ELR (cell line): ENCODE measurements at places on chromosomes 5 and 9.

DNA sequence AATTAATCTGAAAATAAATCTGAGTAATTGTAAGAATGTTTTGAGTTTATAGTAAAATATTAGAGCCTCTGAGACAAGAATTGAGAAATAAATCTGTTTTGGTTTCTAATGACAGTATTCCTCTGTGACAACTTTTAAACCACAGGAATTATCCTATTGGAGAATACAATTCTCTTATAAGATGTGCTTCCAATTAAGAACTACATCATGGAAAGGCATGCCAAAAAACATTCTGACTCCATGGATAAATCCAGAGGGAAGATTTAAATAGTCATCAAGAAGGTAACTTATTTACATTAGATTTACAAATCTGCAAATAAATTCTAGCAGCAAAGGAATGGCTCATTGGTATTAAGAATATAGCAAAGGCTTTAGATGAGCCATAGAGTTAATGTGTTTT lies 178.3 kb upstream of the ACOT12 start:
- no peak for DNase-seq

- DNase-seq: no peak
These were observed 343.2 kb downstream of the DEPDC1B start for GRCh38 chr5:60356745-60357144.

- no peak for DNase-seq
These were observed 539.6 kb downstream of the CCDC171 start for GRCh38 chr9:16092142-16093091.

GRCh38 chr9:79583952-79584654 lies 12.3 kb downstream of the TLE4 start:
- no peak for DNase-seq

GRCh38 chr5:79170661-79171060 lies 59.1 kb downstream of the BHMT start:
- no peak for DNase-seq

GRCh38 chr9:70143394-70144130 lies 99.9 kb downstream of the MAMDC2 start:
- no peak for DNase-seq

DNA sequence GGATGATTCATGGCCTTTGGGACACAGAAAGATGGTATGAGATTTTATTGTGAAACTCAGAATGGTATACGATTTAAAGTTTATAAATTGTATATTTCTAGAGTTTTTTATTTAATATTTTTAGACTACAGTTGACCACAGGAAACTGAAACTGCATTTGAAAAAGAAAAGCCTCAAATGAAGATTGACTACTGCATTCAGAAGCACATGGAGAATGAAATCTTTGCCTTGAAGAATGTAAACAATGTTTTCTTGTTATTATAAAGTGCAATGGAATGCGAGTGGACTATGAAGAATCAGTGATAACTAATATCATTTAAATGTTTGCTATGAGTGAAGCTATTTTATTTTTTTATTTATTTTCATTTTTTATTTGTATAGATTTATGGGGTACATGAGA lies 169.1 kb upstream of the CDH18 start:
- DNase-seq: no peak

DNA sequence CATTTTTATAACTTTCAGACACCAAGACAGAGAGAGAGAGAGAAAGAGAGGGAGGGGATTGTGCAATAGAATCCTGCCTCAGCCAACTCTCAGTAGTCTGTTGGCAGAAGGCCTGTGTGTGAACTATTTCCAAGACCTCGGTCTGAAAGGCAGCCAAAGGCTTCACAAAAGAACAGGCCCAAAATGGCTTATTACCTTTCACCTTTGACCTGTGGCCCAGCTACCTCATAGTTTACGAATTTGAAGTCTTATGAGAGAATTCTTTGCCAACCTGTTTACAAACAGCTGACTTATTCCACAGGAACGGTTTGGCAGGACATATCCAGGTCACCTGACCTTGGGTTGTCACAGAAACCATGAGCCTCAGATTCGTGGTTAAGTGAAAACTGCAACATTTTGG lies 48.6 kb downstream of the NR2F1-AS1 start:
- DNase-seq: peak; percentile 51

DNA sequence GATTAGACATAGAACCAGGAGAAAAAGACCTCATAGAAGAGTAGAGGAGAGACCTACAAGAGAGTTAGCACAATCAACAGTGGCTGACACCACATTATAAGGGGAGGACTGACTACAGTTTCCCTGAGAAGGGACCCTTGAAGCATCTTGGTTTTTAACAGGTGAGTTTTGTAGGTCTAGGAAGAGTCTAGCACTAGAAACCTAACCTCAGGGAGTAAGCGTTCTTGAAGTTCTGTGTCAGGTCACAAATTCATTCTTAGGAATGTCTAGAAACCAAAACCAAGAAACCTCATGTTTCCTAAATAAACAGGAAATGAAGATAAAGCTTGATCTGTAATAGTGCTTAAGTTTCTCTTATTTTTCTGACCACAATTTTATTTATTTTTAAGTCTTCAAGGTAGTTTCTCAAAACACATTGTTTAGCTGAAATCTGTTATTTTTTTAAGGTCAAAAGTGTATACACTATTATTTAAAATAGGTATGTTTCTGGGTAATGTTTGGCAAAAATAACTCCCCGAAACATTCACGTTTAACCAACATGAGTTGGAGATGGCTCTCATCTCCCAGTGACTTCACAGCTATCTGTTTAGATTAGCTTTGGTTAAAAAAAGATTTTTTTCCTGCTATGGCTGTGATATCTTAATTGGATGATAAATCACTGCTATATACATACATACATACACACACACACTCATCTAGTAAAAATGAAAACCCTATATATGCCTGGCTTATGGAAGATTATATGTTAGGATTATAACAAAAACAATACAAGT lies 37.1 kb downstream of the MAP3K1 start:
- peak; percentile 60 for DNase-seq

GRCh38 chr9:124291801-124292396 lies 34.1 kb downstream of the NEK6 start:
- DNase-seq: no peak

GRCh38 chr5:56829137-56829908 lies 14.0 kb downstream of the MAP3K1 start:
- peak; percentile 53 for DNase-seq

DNA sequence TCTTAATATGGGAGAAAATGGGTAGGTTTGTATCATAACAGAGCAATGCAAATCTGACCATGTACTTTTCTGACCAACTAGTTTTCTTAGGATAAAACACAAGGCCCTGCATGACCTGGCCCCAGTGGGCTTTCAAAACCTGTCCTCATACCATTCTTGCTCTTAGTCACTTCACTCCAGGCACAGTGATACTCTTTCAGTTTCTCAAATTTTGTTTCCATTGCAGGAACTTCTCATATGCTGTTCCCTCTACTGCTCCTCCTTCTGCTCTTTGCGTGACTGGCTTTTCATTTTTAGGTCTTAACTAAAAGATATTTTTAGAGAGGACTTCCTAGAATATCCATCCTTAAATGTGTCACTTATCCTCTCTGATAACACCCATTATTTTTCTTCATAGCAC lies 112.4 kb downstream of the INIP start:
- no peak for DNase-seq

DNA sequence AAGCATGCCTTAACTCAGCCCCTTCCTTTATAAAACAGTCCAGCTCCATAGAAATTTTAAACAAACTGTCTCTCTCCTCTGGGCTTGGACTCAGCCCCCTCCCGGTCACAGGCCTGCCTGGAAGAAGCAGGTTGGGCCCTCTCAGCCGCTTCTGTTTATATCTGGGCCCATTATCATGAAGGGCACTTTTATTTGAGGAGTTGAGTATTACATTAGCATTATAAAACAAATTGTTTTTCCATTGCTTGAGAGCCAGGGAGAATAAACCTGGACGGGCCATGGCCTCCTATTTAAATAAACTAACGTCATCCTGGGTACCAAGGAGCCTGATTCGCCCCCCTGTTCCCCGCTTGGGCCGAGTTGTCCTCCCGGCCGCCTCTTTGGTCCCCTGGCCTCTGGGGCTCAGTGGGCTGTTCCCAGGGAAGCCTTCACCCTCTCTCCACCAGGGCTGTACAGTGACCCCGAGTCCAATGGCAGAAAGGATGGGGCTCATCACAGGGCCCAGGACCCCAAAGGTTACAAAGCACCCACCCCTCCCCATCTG lies 13.2 kb downstream of the IRX2 start:
- DNase-seq: no peak

DNA sequence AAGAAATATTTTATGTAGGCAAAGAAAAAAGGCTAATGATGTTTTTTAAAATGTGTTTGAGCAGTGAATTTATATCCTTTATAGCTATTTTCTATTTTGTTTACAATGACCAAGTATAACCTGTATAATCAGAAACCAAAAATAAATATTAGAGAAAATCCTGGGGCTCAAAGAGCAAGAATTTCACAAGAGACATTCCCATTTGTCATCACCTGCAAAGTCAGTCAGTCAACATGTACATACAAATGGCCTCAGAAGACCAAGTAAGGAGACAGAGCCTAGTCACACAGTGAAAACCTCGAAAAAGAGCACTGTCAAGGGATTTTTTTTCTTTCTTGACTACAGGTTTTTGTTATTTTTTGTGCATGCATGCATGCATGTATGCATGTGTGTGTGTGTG lies 231.4 kb downstream of the GLIS3 start:
- DNase-seq: no peak

- no peak for DNase-seq
These were observed 327.3 kb downstream of the CDH18 start for GRCh38 chr5:19660679-19661078.

DNA sequence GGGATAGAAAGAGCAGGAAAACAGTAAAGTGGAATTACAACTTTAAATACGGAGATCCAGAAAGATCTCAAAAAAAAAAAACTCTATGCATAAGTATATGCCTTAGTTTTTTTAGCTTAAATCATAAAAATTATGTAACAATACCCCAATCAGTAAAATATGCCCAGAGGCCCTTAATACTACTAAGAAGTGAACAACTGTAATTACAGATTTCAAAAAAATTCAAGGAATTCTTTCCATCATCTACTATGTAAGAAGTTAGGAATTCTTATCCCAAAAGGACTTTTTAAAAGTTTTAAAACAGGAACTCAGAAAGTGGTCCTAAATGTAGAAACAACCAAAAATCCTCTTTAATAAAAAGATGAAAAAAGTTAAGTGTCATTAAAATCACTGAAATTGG lies 111.3 kb downstream of the SSBP2 start:
- peak; percentile 48 for DNase-seq
